ENCODE measurements at places on chromosomes 12 and 14. TPM values are rescaled to one million over a fixed set of nuclear protein-coding genes. Genes with fewer than 3 reads are reported as not detected.

Gene KRT80
- 0.14 TPM for total RNA-seq

Gene FLRT2
- 8.9 TPM for total RNA-seq

Gene DLK1
- 4.8 TPM for total RNA-seq

Gene KCNK10
- total RNA-seq: 0.09 TPM

GRCh38 chr12:106280106-106280505, 22.4 kb upstream of the TCP11L2 start:
- H3K27ac ChIP-seq: no peak overlapping the region
- no peak overlapping the region for H3K4me3 ChIP-seq
- peaks cover 6% of the 10 kb centered on the region for H3K27me3 ChIP-seq
- H3K4me1 ChIP-seq: peaks cover 3% of the 10 kb centered on the region
- DNase-seq: no peak

DNA sequence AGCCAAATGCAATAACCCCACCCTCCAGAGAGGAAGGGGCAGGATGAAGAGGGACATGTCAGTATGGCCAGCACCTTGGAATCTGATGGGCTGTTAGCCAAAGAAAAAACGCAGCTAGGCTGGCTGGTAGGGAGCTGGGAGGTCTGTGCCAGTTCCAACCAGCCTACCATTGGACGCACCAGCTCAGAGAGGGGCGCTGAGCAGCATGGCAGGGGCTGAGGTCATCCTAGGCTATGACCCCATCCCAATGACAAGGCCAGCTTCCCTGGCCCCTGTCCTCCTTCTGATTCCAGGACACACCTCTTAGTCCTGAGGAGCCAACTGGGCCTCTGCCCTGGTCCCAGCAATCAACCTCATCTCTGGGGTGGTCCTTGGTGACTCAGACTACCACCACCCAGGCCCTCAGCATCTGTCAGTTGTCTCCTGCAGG, 12.2 kb downstream of the ACTN1 start:
- no peak overlapping the region for H3K27ac ChIP-seq
- H3K27me3 ChIP-seq: no peaks in the 10 kb centered on the region
- DNase-seq: no peak
- H3K36me3 ChIP-seq: no peaks in the 10 kb centered on the region
- peaks cover 96% of the 10 kb centered on the region for H3K4me1 ChIP-seq
- H3K4me3 ChIP-seq: no peak overlapping the region

DNA sequence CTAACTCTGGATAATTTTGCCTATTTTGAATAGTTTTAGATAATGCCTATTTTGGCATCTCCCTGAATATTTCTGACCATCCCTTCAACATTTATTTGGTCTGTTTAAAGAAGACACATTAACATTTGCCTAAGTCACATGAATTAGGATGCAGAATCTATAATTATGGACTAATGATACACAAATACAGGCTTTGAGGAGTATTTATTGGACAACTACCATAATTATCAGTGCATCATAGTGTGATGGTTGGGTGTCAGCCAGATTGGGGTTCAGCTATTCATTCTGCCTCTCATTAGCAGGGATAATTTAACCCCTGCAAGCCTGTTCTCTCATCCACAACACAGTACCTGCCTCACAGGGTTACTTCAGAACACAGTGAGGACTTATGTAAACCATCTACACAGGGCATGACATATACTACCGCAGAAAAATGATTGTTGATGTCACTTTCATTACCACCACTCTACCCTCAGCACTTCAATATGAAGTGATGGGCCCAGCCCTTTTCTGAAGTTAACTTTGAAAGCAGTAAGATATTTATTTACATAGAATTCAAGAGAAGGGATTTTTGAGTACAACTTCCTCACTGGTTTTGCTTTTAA, 14.4 kb downstream of the PRKCH start:
- peak overlapping the region; percentile 74 for H3K27ac ChIP-seq
- no peak overlapping the region for H3K4me3 ChIP-seq
- H3K36me3 ChIP-seq: peaks cover 7% of the 10 kb centered on the region
- H3K4me1 ChIP-seq: peaks cover 22% of the 10 kb centered on the region
- DNase-seq: no peak

DNA sequence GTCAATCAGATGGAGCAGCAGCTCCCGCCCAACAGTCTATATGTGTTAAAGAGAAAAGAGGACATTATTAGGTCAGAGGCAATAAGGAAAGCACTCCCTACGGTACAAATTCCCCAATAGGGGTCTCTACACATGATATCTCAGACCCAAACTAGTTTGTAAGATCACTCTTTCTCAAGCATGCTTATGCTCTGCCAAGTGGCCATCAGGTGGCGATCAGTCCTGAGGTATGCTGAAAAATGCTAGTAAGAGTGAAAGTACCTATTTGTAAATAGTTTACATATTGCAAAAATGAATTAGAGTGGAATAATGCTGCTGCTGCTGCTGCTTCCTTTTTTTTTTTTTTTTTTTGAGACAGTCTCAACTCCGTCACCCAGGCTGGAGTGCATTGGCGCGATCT, 61.0 kb downstream of the CPM start:
- no peak for DNase-seq
- H3K27me3 ChIP-seq: no peaks in the 10 kb centered on the region
- no peak overlapping the region for H3K27ac ChIP-seq
- H3K4me3 ChIP-seq: no peak overlapping the region
- peaks cover 5% of the 10 kb centered on the region for H3K4me1 ChIP-seq
- H3K36me3 ChIP-seq: no peaks in the 10 kb centered on the region

- no peak for DNase-seq
- no peaks in the 10 kb centered on the region for H3K4me1 ChIP-seq
- H3K36me3 ChIP-seq: no peaks in the 10 kb centered on the region
- no peak overlapping the region for H3K4me3 ChIP-seq
- H3K27ac ChIP-seq: no peak overlapping the region
- H3K27me3 ChIP-seq: no peaks in the 10 kb centered on the region
Measured at GRCh38 chr12:41769810-41770209, 374.9 kb downstream of the GXYLT1 start.

DNA sequence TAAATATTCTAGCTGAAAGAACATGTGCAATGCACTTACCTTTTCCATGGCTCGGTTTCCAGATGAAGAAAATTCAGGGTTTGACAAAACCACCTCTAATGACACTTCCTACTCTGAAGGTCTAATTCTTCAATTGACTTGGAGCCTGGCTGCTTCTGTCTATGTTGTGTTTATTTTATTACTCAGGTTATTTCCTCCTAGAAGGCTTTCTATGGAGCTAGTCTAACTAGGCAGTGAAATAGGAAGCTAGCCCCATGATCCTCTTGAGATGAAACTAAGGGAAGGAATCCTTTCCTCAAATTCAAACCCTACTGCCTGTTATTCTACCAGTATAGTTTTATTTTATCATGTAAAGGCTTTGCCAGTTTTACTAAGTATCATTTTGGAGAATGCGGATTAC, 20.9 kb upstream of the IFNG-AS1 start:
- no peak overlapping the region for H3K4me3 ChIP-seq
- no peak overlapping the region for H3K27ac ChIP-seq
- no peak for DNase-seq
- H3K4me1 ChIP-seq: no peaks in the 10 kb centered on the region
- H3K27me3 ChIP-seq: no peaks in the 10 kb centered on the region
